ENCODE measurements at places on chromosomes 1 and 21. TPM values are rescaled to one million over a fixed set of nuclear protein-coding genes. Genes with fewer than 3 reads are reported as not detected.

Gene SIPA1L2
- polyA plus RNA-seq, result 31.2 TPM

DNA sequence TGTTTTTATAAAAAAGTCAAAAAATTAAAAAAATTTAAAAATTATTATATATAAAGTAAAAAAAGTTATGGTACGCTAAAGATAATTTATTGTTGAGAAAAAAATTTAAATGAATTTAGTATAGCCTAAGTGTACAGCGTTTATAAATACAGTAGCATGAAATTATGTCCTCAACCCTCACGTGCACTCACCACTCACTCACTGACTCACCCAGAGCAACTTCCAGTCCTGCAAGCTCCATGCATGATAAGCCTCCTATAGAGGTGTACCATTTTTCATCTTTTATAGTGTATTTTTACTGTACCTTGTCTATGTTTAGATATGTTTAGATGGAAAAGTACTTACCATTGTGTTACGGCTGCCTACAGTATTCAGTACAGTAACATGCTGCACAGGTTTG lies 5.1 kb downstream of the DISC1 start:
- DNase-seq, result no peak

- no peak for DNase-seq
Observed at GRCh38 chr1:48285525-48285924, 63.0 kb downstream of the SLC5A9 start.

- no peak for DNase-seq
Observed at GRCh38 chr1:60573121-60573520, 499.6 kb upstream of the C1orf87 start.

GRCh38 chr1:19151537-19151936 lies 58.5 kb downstream of the UBR4 start:
- DNase-seq, result no peak

Gene PROX1
- 8.0 TPM for polyA plus RNA-seq
